ENCODE measurements at places on chromosomes 5 and 9.

GRCh38 chr5:82165740-82166530 lies 112.2 kb downstream of the RPS23 start:
- peak; percentile 39 for DNase-seq

- DNase-seq = no peak
These were observed 6.3 kb upstream of the ATG10 start for GRCh38 chr5:81965524-81965923.

GRCh38 chr9:116959809-116960208 lies 272.7 kb downstream of the TRIM32 start:
- DNase-seq = no peak

DNA sequence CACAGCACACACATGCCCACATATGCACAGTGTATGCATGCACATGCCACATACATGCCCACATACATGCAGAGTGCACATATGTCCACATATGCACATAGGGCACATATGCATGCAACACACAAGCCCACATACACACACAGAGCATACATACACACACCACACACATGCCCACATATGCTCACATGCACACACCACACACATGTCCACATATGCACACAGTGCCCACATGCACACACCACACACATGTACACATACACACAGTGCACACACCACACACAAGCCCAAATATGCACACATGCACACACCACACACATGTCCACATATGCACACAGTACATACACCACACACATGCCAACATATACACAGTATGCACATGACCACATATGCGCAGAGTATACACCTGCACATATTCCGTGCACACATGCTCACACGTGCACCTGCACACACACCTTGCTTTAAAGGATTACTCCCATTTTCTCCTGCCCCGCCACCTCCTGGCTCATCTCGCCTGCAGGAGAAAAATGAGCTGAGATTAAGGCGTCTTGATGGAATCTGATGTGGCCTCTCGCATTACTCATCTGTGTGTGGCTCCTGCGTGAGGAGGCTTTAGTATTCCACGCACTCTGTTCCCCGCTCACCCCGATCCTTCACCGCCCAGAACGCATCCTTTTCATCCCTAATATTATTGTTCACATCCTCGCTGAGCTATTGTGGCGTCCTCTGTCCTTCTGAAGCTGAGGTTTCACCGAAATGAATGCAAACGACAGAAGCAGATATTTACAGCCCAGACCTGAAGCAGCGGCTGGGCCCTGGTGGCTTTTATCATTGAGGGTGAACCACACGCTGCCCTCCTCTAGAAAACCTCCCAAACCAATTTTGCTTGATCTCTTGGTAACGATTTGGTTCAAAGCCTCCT lies 182.7 kb downstream of the OLFM1 start:
- DNase-seq = no peak

GRCh38 chr9:124385623-124386022 lies 29.6 kb downstream of the PSMB7 start:
- no peak for DNase-seq

GRCh38 chr5:78760366-78760765 lies 111.8 kb upstream of the LHFPL2 start:
- DNase-seq = no peak

GRCh38 chr5:14400085-14400484 lies 181.5 kb upstream of the OTULINL start:
- no peak for DNase-seq

DNA sequence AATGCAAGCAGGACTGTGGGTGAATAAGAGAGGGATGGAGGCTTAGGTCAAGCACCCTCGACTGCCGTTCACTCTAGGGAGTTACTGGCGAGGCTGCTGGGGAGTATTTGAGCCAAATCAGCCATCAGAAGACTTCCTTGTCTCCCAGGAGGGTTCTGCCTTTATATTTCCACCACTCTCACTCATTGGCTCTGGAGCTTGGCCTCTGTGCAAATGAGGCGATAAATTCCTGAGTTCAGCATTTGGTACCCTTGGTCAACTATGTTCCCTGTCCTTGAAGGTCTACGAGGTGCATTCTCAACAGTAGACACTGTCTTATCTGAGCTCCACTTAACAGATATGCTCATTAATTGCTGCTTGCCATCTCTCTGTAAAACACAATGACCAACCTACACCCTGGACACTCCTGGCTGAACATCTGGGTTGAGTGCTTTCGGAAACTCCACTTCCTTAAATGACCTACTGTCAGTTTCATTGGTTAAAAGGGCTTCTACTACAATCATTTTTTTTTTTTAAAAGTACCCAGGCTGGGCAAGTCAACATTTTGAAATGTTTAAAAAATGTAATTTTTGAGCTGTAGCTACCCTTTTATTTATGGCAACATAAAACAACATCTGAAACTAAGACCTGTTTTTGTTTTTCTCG lies 153.2 kb downstream of the NTRK2 start:
- DNase-seq = no peak

GRCh38 chr5:123882965-123883345 lies 371.0 kb downstream of the CSNK1G3 start:
- no peak for DNase-seq

GRCh38 chr9:72462340-72462739 lies 59.1 kb upstream of the TMC1 start:
- no peak for DNase-seq

DNA sequence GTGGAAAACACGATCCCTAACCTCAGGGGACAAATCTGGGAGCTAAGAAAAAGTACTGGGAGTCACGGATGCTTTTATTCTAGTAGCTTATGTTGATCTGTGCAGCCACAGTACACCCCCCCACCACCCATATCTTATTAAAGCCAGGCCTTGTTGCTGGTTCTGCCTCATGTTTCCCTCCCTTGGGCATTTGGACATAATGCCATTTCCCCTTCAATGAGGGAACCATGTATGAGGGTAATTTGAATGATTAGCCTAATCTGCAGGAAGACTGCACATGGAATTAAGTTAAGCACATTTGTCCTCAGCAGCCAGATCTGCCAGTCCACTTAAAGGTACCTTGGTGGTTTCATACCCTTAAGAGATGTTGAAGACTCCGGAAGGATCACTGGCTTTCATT lies 102.0 kb downstream of the ARHGAP26 start:
- no peak for DNase-seq

GRCh38 chr9:82116556-82116955 lies 128.0 kb downstream of the SPATA31D1 start:
- no peak for DNase-seq

- DNase-seq = no peak
These were observed 34.3 kb downstream of the GPR107 start for GRCh38 chr9:130088051-130088450.

Measured in left colon (tissue), 2 donors.